SK-N-SH (cell line): ENCODE measurements at places on chromosomes 7 and 10.

DNA sequence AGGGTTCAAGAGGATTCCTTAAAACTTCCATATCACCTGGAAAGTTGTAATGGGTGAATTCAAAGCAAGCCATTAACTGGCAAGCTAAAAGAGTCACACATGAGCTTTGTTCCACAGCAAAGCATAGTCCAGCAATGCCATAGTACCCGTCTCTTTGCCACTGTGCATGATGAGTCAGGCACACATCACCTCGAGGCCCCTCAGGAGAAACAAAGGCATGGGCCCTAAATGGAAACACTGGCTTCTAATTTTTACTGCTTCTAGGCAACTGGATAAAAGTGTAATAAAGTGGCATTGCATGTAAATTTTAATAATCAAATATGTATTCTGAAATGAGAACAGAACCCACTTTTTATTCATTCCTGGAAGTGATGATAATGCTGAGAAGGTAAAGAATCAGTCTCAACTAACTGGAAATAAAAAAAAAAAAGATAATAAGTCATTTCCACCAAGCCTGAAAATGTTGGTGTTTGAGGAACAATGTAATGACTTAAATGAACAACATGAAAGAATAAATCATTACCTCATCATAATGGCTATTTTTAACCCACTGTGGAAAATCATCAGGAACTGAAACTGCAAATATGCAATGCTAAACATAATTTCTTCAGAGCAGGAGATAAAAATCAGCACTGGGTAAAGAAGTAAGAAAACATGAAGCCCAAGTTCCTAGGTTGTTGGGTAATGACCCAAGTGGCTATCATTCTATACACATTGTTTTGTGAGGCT is 104.9 kb downstream of the CDK6 start:
- no peaks in the 10 kb centered on the region for H3K27me3 ChIP-seq
- peak overlapping the region; percentile 40; the same call in 1 of the 2 replicates for H3K27ac ChIP-seq
- no peak for DNase-seq
- H3K36me3 ChIP-seq: peaks cover 4% of the 10 kb centered on the region

DNA sequence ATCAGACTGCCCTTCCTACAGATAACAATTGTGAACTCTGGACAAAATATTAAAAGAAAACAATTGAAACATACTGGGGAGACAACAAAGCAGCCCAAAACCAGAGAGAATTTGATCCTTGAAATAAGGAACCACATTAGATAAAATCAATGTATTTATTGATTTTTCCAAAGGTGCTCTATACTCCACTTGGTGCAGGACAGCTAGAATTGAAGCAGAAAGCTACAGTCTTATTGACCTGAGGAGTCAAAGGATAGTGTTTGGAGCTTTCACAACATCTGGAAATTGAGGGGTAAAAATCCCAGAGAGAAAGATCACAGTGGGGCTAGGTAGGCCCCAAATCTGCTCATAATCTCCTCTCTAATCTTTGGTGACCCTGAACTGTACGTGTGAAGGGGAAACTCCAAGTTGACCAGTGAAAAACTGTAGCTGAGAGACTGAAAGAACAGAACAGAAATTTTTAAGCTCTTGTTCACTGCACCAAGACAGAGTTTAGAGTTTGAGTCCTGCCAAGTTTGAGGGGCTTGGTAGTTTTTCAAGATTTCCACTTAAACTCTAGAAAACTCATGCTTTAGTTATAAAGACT is 70.2 kb downstream of the SAMD9 start:
- no peak overlapping the region for H3K4me3 ChIP-seq
- 0 out of 2 replicates have a peak, but pooled peaks cover 5% of the 10 kb centered on the region for H3K4me1 ChIP-seq
- H3K27me3 ChIP-seq: no peaks in the 10 kb centered on the region
- H3K27ac ChIP-seq: no peak overlapping the region

GRCh38 chr10:1608851-1609647 is 128.3 kb downstream of the ADARB2 start:
- no peak overlapping the region for H3K27ac ChIP-seq
- no peak overlapping the region for H3K4me3 ChIP-seq
- no peaks in the 10 kb centered on the region for H3K27me3 ChIP-seq

GRCh38 chr7:55962014-55962413 is 2.4 kb upstream of the NIPSNAP2 start:
- DNase-seq: no peak
- H3K4me3 ChIP-seq: no peak overlapping the region
- no peak overlapping the region for H3K27ac ChIP-seq

DNA sequence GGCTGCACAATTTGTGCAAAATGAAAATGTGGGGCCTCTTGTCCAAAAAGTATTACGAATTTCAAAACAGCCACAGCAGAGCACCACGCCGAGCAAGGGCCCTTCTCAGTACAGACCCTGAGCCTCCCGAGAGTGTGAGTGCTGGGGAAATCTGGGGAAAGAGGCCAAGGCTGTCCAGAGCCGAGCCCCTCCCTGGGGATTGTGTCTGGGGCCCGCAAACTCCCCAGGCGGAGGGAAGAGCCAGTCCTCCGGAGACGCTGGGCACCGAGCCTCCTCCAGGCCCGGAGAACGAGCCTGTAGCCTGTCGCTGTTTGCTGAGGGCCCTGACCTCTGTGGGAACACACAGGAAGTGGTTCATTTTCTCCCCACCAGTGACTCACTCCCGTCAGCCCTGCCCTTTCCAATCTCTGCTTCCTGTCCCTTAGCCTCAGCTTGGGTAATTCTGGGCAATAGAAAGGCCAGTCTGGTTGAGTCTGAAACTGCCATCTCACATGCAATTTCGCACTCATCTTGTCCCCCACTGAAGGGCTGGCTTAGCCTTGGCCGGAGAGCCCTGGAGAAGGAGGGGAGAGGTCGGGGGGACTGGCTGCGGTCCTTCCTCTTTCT is 19.5 kb upstream of the GNA12 start:
- H3K4me3 ChIP-seq: no peak overlapping the region
- peaks cover 13% of the 10 kb centered on the region for H3K4me1 ChIP-seq
- no peaks in the 10 kb centered on the region for H3K36me3 ChIP-seq

GRCh38 chr10:16529853-16530252 is 8.2 kb upstream of the C1QL3 start:
- no peaks in the 10 kb centered on the region for H3K36me3 ChIP-seq
- H3K27me3 ChIP-seq: no peaks in the 10 kb centered on the region
- DNase-seq: no peak
- H3K4me3 ChIP-seq: no peak overlapping the region

DNA sequence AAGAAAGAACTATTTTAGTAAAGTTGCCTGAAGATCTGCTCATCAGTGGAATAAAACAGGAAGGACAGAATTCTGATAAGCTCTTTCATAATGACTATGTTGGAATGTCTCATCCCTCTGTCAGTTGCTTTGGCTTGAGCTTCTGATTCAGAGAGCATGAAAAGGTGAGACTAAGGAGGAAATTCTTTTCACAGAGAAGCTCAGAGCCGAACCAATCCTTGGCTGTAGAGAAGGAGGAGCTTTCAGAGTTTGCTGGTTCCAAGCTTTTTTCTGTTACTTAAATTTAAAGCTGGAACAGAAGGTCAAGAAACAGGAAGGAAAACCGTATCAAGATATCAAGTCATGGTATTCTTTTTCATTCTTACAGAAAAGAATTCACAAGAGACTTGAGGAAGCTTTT is 24.0 kb downstream of the GSTO2 start:
- no peak overlapping the region for H3K4me3 ChIP-seq
- no peaks in the 10 kb centered on the region for H3K4me1 ChIP-seq
- H3K36me3 ChIP-seq: no peaks in the 10 kb centered on the region
- no peak overlapping the region for H3K27ac ChIP-seq
